ENCODE measurements at places on chromosomes 12 and 14. TPM values are rescaled to one million over a fixed set of nuclear protein-coding genes. Genes with fewer than 3 reads are reported as not detected.

- no peak for DNase-seq
Measured at GRCh38 chr12:64229240-64229639, 7.1 kb upstream of the KICS2 start.

- DNase-seq: no peak
Measured at GRCh38 chr12:117724543-117724942, 244.2 kb downstream of the KSR2 start.

- DNase-seq: no peak
Measured at GRCh38 chr12:71456316-71456715, 16.7 kb downstream of the LGR5 start.

- no peak for DNase-seq
Measured at GRCh38 chr14:72443256-72443655, 450.6 kb downstream of the DPF3 start.

DNA sequence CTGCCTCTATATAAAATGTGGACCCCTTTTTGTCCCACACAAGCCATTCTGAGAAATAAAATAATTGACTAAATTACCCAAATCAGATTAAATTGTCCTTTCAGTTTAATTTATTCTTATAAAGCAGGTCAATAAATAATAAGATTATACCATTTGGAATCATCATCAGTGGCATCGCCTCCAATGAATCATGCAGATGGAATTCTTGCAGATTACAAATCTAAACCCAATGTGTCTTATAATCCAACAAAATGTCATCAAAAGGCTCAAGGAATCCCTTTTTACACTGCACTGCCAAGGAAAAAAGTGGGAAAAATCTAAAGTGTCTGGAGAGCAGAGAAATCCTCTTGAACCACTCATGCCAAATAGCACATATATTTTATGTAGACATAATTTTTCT lies 138.2 kb upstream of the TSPAN8 start:
- DNase-seq: no peak

- DNase-seq: no peak
Measured at GRCh38 chr12:109310247-109311125, 1.4 kb upstream of the FOXN4 start.

Gene SLC38A2
- 143 TPM for total RNA-seq

Gene CEBPE
- total RNA-seq: not detected

Gene JDP2
- 48.0 TPM for total RNA-seq

Gene KRT8
- 4,222 TPM for total RNA-seq
